ENCODE measurements at places on chromosomes 2 and 18.
A peak's percentile ranks its signal among the peaks of the same experiment; 100 is the strongest.

DNA sequence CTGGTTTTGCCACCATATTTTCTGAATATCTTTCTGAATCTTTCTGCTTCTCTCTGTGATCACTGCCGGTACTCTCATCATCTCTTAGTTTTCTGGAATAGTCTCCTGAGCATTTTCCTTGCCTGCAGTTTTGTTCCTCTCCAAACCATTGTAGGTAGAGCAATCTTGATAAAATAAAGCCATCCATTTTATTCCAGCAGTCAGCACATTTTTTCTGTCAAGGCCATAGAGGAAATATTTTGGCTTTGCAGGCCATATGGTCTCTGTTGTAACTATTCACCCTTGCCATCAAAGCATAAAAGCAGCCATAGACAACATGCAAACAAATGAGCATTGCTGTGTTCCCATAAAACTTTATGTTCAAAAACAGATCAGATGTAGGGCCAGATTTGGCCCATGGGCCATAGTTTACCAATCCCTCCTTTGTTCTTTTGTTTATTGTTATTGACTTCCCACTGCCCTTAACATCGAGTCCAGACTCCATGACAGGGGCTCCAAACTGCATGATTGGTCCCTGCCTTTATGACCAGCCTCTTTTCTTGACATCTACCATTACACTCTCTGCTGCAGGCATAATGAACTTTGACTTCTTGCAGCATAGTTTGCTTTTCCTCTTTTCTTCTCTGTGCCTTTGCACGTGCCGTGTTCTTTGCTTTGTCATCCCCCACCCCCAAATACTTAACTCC is 29.8 kb downstream of the TMEM87B start:
- DNase-seq: no peak

DNA sequence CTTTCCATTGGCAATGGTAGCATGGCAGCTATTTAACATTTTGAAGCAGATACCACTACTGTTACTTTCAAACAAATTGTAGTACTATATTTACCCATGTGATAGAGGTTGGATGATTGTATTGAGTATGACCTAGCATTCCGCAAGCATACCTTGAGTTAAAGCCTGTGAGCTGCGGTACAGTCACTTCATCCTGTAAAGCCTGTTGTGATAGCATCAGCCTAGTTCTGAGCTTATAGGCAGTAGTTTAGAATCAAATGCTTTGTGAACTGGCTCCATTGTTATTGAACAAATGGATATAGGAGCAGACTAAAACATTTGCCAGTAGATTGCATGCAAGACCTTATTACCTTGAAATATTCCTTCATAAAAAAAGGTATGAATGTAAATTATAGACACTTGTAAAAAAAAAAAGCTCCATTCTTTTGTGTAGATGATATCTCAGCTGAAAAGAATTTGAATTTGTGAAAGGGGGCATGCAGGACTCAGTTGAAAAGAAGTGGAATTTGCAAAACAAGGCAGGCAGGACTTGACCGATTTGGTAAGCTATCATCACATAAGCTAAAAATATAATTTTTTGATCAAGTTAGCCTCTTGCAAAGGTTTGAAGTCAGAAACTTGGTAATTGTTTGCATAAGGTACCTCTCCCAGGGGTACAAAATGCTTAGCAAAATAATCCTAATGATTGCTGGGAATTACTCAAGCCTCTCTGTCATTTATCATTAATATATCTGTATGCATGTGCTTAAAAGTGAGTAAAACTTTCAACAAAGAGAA is 138.5 kb upstream of the ITGA4 start:
- no peak for DNase-seq

DNA sequence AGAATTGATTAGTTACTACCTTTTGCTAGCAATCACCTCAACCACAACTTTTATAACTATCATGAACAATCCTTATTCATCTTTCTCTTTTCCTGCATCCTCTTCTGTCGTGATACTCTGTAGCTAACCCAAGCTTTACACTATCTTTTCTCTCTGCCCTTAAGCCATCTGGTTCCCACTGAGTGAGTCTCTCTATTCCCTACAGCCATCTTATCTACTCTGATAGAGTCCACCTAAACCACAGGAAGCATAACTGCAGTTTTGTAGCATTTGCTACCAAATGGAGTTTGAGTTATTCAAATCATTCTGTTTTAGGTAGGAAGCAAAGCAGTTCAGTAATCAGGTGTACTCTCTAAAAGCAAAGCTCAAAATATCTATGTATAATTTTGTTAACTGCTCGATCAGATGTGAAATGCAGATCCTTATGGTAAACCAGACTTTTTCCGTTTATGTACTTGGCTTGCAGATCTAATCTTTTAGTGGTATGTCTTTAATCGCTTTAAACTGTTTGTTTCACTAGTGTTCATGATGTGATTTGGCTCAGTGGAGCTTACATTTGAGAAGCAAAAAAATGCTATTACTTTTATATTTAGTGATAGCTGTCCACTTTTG is 91.0 kb downstream of the CSRNP3 start:
- no peak for DNase-seq

GRCh38 chr2:88739985-88740600 is 48.6 kb downstream of the RPIA start:
- peak; percentile 79 for DNase-seq

GRCh38 chr2:188978291-188979081 is 4.3 kb downstream of the COL3A1 start:
- no peak for DNase-seq

GRCh38 chr18:2657788-2658458 is 2.4 kb downstream of the SMCHD1 start:
- DNase-seq: peak; percentile 59

DNA sequence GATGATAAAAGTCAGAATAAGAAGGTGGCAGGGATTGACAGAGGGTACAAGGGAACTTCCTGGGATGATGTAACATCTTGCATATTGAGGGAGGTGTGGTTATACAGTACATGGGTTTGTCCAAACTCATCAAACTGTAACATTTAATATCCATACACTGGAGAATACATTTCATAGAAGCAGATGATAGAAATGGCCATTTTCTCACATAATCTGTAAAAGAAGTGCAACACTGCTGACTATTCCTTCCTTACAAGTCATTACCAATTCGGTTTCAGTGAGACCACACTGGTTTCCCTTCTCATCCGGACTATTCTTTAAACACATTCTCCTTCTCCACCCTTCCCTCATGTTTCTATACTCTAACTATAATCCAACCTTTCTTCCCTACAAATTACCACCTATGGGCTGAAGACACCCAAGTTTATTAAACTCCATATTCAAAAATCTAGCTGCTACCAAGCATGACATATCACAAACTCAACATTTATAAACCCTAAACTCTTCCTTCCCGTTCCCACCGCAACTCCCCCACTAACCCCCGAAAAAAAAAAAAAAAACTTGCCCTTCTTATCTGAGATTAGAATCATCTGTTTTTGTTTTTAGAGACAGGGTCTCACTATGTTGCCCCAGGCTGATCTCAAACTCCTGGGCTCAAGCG is 1.6 kb downstream of the COX7A2L start:
- DNase-seq: no peak

DNA sequence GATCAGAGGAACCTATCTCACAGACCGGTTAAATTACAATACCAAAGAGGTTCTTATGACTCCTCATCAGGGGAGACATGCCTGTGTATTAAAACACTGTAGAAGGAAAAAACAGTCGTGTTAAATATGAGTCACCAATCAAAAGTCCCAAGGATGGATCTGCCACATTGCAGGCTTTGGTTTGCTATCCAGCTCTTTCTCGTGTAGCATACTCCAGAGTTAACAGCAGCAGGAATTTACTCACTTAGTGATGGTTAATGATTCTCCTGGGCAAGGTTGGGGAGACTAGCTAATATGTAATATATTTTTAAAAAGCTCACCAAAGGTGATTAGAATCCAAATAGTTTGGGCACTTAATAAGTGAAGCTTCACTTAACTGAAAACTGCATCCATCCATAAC is 109.7 kb downstream of the MBD5 start:
- DNase-seq: peak; percentile 20

GRCh38 chr2:236527159-236527630 is 42.4 kb upstream of the ACKR3 start:
- no peak for DNase-seq

DNA sequence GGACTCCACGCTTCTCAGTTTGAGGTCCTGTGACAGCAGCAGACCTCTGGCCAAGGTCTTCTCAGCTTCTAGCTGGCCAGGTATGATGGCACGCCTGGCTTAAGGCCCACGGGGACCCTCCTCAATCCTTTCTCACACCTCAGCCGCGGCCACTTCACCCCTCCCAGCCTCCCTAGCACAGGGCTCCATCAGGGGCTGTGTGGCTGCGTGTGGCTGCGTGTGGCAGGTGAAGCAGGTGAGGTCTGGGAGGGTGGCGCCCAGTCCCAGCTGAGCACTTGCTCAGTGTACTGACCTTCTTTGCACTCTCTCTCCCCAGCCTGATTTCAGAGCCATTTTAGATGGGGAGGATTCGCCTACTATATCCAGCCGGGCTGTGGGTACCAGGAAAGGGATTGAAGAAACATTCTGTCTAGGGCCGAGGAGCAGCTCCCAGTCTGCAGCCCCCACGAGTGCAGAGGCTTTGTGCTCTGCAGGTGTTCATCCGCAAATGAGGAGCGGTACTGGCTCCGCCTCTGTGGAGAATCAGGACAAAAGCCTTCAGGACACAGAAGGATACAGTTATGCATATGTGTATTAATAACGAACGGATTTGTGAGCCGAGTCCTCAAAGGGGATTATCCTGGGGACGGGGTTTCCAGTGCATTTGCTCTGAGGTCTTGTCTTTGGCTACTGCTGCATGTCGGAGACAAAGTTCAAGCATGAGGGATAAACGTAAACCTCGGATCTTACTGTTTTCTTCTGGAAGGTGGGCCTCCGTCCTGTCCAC is 236.9 kb upstream of the RAB6C start:
- no peak for DNase-seq

- no peak for DNase-seq
Observed at GRCh38 chr2:110927526-110927925, 193.2 kb upstream of the BCL2L11 start.

DNA sequence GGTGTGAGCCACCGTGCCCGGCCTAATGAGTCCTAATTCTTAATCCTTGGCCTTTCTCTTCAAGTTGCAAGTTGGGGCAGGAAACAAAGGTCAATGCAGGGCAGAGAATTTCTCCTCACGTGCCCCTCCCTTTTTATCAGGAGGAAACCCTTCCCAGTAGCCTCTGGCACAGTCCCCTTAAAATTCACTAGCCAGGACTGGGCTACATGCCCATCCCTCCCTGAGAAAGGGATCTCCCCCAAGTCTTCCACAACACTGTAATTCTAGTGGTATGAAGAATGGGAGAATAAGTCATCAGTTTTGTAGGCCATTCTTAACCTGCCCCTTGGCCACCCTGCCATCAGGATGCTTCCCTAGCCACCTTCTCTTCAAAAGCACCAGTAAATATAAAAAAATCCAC is 42.2 kb downstream of the ARID5A start:
- no peak for DNase-seq

DNA sequence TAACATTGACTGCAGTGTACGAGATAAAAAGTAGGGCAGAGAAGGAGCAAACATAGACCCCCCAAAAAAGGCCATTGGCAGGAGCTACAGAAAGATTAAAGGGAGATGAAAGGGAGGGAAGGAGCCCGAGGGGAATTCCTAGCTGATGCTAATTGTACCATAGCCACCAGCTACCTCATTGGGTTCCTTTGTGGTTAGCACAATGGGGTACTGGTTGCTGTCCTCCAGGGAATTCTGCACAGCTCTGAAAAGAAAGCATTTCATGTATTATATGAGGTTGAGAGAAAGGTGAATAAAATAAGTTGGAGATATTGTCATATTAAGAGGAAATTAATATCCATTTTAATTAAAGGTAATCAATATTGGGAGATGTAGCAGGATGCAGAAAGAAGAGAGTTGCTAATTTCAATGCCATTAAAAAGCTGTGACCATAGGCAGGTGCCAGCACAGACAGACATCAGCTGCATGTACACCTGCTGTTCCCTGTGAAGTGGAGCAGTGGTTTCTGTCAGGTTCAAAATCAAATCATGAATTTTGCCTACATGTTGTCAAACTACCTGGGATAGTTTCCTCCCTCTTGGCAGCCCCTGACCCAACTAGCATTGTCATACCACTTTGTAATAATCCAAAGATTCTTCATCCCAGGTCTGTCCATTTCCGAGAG is 185.4 kb upstream of the DLGAP1 start:
- DNase-seq: no peak

DNA sequence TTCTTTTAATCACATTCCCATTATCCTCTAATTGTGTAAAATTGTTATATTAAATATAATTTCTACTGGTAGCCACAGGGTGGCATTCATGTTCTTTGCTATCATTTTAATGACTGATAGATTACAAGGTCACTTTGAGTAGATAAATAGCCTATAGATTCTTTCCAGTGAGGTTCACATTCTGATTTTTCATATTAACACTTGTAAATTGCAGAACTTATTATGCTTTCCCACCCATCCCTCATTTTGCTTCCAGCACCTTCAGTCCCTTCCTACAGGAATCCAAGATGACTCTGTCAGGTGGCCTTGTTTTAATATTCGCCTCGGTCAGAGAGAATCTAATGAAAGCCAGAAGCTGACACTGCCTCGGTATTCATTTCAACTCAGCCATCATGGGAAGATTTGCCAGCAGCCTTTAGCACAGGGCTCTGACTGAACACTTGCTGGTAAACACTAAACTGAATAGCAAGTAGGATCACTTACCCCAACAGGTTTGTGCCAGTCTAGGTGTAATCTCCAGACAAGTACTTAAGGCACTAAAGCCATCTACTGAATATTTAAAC is 101.2 kb upstream of the FSHR start:
- DNase-seq: no peak

- DNase-seq: peak; percentile 87
Observed at GRCh38 chr2:47272031-47272864, 117.1 kb upstream of the STPG4 start.

DNA sequence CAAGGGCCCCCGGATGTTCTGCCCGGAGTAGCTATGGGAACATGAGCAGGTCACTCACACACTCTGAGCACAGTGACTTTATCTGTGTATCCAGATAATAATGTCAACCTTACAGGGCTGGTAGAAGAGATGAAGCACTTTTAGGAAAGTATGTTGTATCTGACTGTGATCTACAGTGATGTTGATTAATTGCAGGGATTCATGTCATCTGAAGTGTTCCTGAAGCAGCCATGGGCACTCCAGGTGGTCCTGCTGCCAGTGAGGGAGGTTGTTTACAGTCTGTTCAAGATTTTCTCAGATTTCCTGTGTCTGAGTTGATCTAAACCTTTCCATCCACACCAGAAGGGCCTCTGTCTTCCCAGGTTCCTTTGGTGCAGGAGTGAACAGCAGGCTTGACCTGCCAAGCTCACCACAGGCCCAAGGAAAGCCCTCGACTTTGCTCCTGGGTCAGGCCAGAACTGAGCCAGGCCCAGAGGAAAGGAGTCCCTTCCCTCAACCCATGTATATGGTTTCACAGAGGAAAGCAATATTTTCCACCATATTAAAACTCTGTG is 28.0 kb downstream of the KIAA2012 start:
- DNase-seq: no peak

All from AG08396 (cell line).